ENCODE measurements at places on chromosomes 5 and 9. TPM values are rescaled to one million over a fixed set of nuclear protein-coding genes. Genes with fewer than 3 reads are reported as not detected.

ACOT12 gene
- total RNA-seq = not detected

DNA sequence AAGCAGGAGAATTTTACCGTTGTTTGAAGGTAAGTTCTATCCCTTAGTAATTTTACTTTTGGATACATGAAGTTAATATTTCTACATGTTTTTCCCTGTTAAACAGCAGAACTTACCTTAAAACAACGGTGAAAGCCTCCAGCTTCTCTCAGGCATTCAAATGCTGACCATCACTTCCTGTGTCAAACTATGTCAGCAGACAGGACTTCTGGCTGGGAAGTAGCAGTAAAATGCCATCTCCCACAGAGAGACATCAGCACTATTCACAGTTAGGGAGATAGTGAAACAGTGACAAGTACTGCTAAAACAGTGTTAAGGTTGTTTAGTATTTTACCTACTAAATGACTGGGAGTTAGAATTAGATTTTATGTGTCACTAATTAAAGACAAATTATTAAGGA lies 34.2 kb upstream of the GOLGA1 start:
- no peak for DNase-seq

CNTFR gene
- 9.4 TPM for total RNA-seq

GRCh38 chr9:89312222-89312571 lies 1.2 kb downstream of the CKS2 start:
- DNase-seq = no peak

DNA sequence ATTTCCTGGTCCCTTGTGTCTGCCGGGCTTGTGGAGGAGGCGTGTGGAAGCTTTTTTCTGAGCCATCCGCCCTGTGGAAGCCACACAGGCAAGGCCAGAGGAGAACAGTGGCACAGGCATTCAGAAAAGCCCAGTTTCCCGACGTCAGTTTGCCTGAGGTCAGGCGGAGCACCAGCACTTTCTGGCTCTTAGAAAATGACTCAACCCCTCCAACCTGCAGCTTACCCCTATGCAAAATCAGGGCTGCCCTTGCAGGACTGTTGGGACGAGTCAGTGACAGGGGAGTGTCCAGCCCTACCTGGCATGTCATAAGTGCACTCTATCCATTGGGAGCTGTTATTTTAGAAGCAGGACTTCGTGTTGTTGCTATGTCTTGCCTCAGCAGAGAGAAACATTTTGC lies 216.0 kb downstream of the NR3C1 start:
- DNase-seq = no peak

DNA sequence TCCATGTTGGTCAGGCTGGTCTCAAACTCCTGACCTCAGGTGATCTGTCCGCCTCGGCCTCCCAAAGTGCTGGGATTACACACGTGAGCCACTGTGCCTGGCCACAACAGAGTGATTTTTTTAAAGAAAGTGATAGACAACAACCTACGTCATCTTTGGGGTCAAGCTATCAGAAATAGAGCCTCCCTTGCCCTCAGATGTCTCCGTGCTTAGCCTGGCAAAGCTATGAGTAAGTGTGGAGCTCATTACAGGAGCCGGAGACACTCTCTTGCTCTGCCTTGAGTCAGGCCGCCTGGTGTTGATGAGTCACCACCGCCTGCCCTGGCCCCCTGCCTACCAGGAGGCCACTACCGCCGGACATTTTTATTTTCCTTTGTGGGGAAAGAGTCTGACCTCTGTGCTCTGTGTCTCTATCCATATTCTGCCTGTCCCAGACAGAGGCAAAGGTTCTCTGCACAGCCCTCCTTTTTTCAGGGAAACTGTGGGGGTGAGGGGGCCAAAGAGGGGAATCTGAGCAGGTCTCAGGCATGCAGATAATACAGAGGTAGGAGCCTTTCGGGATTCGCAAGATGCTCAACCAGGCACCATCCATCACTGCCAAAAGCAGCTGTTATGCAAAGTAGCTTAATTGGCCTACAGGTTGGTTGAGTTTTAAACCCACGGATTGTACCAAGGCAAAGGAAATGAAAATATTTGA lies 123.7 kb upstream of the CPEB4 start:
- peak; percentile 87 for DNase-seq

DNA sequence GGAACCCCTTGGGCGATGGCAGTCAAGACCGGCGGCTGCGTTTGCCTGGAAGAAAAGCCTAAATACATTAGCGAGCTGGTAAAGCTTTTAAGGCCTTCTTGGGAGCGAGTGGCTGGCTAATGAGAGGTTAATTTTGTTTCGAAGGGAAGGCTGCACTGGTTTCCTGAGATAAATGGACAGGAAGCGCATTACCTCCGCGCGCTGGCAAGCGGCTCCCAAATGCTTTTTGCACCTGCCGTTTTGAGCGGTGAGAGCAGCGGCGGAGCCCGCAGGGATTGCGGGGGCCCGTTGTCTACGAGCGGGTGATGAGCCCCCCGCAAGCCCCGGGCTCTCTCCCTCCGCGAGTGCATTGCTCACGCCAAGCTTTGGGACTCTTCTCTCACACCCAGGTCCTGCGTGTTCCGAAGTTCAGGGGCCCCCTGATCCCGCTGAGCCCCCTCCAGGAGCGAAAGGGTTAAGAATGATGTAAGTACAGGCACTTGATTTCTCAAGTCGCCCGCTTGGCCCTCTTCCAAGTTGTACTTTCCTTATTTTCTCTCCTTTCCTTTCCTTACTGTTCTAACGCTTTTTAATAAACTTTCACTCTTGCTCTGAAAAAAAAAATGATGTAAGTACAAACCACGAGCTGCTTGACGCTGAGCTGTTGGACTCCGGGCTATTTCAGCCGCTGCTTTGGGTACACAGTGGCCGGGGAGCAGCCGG lies 3.1 kb upstream of the RGMB start:
- peak; percentile 57 for DNase-seq

GPR151 gene
- not detected for total RNA-seq

- no peak for DNase-seq
Measured at GRCh38 chr5:141809380-141810096, 68.7 kb downstream of the PCDH1 start.

DNA sequence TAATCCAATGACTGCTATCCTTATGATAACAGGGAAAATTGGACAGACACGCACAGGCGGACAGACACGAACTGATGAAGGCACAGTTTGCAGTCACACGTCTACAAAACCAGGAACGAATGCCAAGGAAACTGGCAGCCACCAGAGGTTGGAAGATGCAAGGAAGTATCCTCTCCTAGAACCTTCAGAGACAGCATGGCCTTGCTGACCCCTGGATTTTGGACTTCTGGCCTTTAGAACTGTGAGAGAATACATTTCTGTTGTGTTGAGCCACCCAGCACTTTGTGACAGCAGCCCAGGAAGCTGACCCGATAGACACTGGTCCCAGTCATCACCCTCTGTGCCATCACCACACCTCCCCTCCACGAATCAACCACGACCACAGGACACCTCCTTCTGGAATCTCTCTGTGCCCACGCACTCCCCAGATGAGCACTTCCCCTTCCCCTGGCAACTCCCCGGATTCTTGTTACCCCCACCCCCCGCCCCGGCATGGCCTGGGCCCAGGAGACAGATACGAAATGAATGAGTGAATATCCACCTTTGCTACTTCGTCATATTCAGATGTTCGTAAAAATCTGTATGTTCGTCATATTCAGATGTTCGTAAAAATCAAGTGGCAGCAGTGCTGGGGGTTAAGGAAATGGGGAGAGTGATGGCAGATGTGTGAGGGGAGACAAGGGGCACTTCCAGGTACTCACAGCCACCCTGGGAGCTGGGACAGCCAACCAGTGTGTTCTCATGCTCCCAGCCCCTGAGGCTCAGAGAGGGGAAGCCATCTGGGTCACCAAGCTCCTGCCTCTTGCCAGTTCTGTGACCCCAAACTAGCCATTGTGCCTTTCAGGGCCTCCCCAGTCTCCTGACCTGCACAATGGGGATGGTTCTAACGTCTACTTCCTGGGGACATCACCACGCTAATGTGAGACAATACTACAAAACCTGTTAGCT lies 18.5 kb downstream of the GBGT1 start:
- DNase-seq = no peak

PNPLA7 gene
- 9.7 TPM for total RNA-seq

DNA sequence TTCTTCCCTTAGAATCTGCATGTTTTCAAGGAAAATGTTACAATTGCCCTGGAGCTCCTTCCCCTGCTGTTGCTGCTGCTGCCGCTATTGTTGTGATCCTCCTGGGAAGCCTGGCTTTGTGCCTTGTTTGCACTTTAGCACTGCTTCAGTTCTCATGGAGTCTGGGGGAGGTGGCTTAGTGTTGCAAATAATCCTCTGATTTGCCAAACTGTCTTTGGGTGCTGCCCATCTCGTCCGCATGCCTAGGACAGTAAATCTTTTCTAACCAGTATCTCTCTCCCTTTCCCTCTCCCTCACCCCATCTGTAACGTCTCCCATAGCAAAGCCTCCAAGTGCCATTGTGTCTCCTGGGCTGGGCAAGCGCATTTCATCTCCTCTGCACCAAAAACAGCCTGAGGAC lies 30.3 kb downstream of the FAM240B start:
- no peak for DNase-seq

CRB2 gene
- 0.05 TPM for total RNA-seq

All from ureter (tissue), 1 donor.